NCI-H774 (cell line): ENCODE measurements at places on chromosomes 3 and 15.

DNA sequence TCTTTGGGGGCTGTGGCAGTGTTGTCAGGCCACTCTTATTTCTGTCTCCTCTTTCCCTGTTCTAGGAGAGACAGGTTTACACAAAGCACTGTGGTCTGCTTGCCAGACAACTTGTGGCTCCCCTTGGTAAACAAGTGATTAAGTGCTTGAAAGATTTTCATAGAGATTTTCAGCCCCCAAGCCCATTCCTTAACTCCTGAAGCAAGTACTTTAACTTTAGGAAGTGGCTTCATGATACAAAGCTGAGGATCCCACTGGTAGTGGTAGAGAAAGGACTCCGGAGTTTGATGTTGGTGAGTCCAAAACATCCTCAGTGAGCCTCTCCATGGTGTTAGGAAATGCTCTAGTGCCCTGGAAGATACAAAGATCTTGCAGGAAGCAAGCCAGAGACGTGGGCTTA is 12.0 kb downstream of the ZBTB38 start:
- DNase-seq: no peak

DNA sequence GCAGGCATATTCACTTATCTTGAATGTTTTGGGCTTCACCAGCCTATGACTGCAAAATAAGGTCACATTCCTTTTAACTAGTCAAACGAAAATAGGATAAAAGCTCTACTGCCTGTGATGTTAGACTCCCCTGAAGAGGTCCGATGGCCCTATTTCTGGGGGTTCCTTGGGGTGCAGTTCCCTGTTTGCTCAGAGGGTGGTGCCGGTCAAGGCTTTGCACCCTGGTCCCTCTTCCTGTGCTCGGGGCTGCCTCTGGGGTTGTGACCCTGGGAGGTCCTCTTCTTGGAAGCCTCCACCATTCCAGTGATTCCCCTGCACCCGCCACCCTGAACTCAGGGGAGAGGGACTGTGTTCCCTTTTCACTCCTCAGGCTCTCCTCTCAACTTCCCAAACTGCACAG is 86.7 kb upstream of the ANKRD34C start:
- DNase-seq: no peak

DNA sequence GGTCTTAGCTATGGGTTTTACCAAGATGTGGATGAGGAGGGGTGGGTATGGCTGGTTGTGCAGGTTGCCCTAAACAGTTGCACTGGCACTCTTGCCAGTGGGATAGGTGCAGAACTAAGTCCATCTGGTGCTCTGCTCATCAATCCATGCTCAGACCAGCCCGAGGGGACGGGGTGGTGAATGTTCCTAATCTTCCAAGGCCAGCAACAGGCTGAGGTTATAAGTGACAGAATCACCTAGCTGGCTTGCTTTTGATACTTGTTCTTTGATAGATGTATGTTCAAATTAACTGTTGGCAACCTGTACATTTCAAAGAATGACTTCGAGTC is 53.5 kb upstream of the CCR2 start:
- DNase-seq: no peak

- DNase-seq: no peak
Observed at GRCh38 chr3:2896308-2896939, 213.8 kb downstream of the IL5RA start.

DNA sequence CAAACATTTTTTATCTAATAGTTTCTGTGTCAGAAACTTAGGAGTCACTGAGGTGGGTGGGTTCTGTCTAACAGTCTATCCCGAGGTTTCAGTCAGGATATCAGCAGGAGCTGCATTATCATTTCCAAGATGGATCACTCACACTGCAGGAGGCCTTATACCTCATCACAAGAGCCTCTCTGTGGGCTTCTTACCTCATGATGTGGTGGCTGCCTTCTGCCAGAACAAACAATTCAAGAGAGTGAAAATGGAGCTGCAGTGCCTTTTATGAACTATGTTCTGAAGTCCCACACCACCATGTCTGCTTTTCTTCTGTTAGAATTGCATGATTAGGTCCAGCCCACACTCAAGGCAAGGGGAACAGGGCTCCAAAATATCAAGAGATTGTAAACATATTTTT is 27.9 kb downstream of the RFX7 start:
- DNase-seq: no peak

- DNase-seq: no peak
Observed at GRCh38 chr3:16885593-16886302, 993 bp downstream of the PLCL2 start.

DNA sequence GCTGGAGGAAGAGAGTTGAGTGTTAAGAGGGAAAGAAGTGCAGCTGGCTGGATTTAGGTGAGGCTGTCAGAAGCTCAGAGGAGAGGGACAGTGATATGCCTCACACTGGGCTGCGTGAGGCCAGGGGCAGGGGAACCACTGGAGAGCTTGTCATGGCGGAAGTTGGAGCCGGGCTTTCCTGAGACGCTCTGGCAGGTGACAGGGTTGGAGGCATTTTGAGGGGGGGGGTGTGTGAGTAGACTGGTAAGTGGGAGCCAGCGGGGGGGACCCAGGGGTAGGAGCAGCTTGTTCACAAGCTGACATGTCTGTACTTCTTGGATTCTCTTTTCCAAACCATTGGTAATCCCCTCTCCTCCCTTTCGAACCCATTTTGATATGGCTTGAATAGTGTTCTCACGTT is 331.5 kb upstream of the RGMA start:
- DNase-seq: no peak

DNA sequence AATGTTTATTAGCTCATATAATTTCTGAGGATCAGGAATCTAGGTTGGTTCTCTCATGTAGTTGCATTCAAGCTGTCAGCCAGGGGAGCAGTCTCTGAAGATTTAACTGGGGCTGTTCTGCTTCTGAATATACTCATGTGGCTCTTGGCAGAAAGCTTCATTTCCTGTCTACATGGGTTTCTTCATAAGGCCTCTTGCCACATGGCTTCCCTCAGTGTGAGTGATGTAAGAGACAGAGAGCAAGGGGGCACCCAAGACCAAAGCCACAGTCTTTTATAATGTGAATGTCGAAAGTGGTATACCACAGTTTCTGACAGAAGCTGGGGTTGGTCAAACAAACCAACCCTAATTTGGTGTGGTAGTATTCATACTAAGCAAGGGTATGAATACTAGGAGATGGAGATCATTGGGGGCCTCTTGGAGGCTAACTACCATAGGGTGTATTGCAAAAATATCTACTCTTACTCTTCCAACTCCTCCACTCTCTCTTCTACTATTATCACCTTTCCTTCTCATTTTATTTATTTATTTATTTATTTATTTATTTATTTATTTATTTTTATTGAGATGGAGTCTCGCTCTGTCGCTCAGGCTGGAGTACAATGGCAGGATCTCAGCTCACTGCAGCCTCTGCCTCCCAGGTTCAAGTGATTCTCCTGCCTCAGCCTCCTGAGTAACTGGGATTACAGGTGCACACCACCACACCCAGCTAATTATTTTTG is 123.8 kb downstream of the B3GALNT1 start:
- DNase-seq: no peak

- DNase-seq: no peak
Observed at GRCh38 chr3:32129832-32130231, 23.4 kb downstream of the GPD1L start.

- no peak for DNase-seq
Observed at GRCh38 chr3:186917512-186918312, 12.6 kb upstream of the ST6GAL1 start.

DNA sequence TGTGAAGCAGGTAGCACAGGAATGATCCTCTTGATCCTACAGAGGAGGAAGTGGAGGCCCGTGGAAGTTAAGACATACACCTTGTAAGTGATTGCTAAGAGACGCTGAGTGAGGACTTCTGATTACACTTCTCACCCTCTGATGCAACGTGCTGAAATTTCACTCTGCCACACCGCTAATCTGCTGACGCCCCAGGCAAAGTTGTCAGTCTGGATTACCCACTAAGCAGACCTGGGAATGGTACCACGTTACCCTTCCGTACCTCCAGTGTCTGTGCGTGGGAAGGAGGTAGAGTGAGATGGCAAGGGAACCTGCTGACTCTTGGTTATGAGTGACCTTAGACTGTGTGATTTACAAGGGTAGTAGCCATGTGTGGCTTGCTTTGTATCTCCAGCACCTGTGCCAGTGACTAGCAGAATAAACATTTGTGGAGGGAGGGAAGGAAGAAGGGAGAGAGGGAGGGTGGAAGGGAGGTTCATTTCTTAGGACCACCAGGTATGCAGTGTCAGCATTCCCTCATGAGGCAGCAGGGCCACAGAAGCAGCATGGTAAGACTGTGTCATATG is 115.0 kb downstream of the ALDH1A2 start:
- DNase-seq: no peak

DNA sequence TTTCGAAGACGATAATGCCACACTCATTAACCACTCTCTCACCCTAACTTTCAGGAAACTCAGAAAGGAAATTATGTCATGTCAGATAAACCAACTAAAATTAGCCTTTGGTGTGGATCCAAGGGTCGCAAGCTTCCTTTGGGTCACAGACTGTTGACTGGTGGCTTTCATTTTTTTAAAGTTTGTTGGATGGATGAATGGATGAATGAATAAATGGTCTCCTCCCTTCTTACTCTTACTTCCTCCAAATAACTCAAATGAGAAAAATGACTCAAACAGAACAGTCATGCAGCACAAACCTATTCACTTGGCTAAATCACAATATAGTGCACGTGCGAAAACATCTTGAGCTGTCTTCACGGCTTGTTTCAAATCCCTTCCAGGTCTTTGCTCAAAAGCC is 82.9 kb upstream of the HACD2 start:
- DNase-seq: no peak

- no peak for DNase-seq
Observed at GRCh38 chr3:249587-250262, 53.2 kb downstream of the CHL1 start.

DNA sequence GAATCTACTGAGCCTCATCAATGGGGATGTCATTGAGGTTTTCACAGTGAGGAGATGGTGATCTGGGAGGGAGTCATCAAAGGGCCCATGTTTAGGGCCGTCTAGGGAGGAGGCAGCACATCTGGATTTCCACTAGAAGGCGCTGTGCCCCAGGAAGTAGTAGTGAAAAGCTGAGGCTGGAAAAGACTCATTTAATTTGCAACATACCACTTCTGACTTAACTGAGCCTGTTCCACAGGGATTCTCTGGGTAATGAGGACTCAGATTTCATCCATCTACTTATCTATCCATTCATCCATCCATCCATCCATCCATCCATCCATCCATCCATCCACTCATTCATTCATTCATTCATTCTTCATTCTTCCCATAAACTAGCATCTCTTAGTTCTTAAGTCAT is 17.4 kb upstream of the SHF start:
- DNase-seq: peak; percentile 53

DNA sequence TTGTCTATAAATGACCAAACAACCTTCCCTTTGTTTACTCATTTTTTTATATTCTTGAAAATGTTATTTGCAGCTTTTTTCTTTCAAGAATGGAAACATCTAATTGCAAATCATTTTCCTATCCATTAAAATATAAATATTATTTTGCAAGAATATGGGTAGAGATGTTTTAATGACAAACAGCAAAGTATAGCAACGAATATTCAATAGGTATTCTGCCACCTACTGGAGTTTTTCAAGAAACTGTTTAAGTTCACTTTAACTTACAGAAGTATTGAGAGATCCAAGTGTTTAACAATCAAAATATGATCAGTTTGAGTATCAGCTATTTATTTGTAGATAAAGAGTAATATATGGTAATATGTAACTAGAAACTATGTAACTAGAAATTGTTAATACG is 6.9 kb upstream of the EOGT start:
- no peak for DNase-seq

GRCh38 chr15:70276401-70276800 is 178.7 kb upstream of the TLE3 start:
- DNase-seq: no peak

GRCh38 chr3:127738192-127738840 is 65.6 kb downstream of the ABTB1 start:
- no peak for DNase-seq

DNA sequence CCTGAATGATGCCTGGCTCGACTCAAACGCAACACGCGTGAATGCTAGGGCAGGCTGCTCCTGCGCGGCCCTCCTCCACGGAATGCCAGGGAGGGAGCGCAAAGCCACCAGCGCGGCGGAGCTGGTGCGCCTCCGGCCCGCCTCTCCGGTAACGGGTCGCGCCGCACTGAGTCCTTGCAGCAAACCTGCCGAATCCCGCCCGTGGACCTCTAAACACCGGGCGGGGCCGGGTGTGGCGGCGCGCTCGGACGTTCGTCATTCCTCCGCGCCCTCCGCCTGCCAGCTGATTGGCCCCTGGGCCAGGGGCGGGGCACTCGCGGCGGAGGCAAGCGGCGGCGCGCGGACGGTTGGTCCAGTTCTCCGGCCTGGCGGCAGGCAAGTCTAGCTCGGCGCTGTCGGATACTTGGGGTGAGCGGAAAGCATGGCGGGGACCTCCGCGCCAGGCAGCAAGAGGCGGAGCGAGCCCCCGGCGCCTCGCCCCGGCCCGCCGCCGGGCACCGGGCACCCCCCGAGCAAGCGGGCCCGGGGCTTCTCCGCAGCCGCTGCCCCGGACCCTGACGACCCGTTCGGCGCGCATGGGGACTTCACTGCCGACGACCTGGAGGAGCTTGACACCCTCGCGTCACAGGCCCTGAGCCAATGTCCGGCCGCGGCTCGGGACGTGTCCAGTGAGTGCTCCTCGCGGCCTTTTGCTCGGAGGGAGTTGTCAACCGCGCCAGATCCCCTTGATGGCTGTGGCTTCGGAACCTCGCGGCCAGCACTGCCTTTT is at the start of gene ATRIP:
Gene ATRIP (plus strand): TSS at position 313 of the 769 bp plus-strand sequence. CDS start 109 bp downstream, at position 422.
- peak; percentile 74 for DNase-seq

- DNase-seq: no peak
Observed at GRCh38 chr3:140830391-140830790, 111.2 kb upstream of the SLC25A36 start.

DNA sequence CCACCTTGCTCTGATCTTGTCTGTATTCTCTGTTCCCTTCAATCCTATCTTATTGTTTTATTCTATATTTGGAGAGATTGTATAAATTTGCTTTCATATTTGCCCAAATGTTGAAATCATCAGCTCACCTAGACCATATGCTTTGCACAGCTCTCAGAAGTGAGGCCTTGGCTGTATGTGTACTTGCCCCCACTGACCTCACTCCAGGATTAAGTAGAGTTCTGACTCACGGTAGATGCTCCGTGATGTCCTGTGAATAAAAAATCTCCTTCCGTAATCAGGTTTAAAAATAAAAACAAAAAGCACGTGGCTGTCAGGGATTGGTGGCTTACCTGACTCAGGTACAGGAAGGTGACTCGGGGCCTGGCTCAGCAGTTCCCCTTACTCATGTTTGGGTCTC is 162.2 kb downstream of the RYR3 start:
- DNase-seq: no peak

DNA sequence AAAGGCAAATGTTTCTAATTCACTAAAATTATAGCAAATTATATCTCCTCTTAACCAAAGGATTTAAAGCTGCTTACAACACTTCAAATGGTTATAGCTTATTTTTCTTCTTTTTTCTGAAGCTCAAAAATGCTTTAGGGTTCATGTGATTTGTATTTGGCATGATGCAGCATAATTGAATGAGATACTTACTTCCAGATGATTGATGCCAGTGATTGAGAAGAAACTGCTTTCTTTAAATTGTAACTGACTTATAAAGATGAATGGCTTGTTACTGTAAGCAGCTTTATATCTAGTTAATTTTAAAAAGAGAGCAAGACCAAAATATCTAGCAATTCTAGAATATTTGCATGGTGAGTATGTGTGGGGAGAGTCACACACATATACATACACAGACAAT is 270.7 kb upstream of the THRB start:
- DNase-seq: no peak

- DNase-seq: no peak
Observed at GRCh38 chr15:96002890-96003859, 327.3 kb upstream of the NR2F2 start.

GRCh38 chr3:31455524-31455923 is 77.2 kb upstream of the STT3B start:
- no peak for DNase-seq
